ENCODE measurements at places on chromosomes 4 and X. TPM values are rescaled to one million over a fixed set of nuclear protein-coding genes. Genes with fewer than 3 reads are reported as not detected.

GRCh38 chr4:173475751-173476150, 54.3 kb downstream of the HAND2 start:
- H3K27me3 ChIP-seq, result no peaks in the 10 kb centered on the region
- H3K4me1 ChIP-seq, result no peaks in the 10 kb centered on the region
- H3K4me3 ChIP-seq, result no peak overlapping the region

GRCh38 chrX:17292111-17292527, 82.9 kb upstream of the NHS start:
- H3K27me3 ChIP-seq, result no peaks in the 10 kb centered on the region
- no peaks in the 10 kb centered on the region for H3K4me1 ChIP-seq
- no peak overlapping the region for H3K4me3 ChIP-seq
- no peak overlapping the region for H3K27ac ChIP-seq
- DNase-seq, result peak; percentile 11

DNA sequence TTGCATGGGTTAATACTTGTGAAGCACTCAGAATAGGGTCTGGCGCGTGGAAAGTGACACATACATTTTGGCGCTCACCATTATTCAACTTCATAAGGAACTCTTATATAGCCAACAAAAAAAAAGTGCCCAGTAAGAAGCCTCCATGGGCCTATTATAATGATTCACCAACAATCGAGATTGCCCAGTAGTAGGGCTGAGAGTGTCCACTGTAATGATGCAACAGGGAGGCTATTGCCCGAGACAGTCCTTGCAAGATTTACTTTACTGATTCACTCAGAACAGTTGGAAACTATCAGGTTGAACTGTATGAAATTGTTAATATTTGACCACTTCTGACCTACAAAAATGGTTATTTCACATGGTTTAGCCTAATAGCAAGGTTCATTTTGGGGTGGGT, 86.0 kb downstream of the PJA1 start:
- no peak overlapping the region for H3K27ac ChIP-seq
- no peak overlapping the region for H3K4me3 ChIP-seq
- no peaks in the 10 kb centered on the region for H3K36me3 ChIP-seq
- H3K27me3 ChIP-seq, result no peaks in the 10 kb centered on the region

GRCh38 chr4:186761393-186761792, 37.7 kb upstream of the FAT1 start:
- H3K27me3 ChIP-seq, result no peaks in the 10 kb centered on the region
- no peak overlapping the region for H3K27ac ChIP-seq

GRCh38 chr4:117093571-117093970, 8.2 kb upstream of the TRAM1L1 start:
- DNase-seq, result no peak
- H3K36me3 ChIP-seq, result no peaks in the 10 kb centered on the region
- H3K27ac ChIP-seq, result no peak overlapping the region
- H3K4me3 ChIP-seq, result no peak overlapping the region

GRCh38 chr4:7352486-7352885, 82.2 kb downstream of the PSAPL1 start:
- H3K27ac ChIP-seq, result no peak overlapping the region
- no peaks in the 10 kb centered on the region for H3K36me3 ChIP-seq
- DNase-seq, result no peak
- H3K4me1 ChIP-seq, result no peaks in the 10 kb centered on the region
- H3K4me3 ChIP-seq, result no peak overlapping the region

DNA sequence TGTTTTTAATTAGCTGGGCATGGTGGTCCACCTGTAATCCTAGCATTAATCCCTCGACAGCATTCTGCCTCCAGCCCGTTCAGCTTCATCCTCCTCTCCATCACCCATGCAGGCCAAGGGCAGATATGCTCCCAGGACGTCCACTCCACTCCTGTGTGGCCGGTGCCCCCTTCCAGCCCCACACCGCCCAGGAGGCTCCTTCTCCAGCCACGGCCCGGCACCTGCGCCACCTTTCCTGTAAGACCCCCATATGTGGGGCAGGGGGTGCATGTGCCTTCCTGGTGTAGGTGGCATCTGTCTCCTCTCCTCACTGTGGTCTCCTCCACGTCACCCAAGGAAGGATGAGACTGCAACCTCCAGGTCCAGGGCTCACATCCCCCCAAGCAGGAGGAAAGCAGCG, 57.0 kb upstream of the MXD4 start:
- no peak overlapping the region for H3K27ac ChIP-seq
- H3K4me1 ChIP-seq, result no peaks in the 10 kb centered on the region
- no peaks in the 10 kb centered on the region for H3K36me3 ChIP-seq
- no peaks in the 10 kb centered on the region for H3K27me3 ChIP-seq
- DNase-seq, result no peak

DNA sequence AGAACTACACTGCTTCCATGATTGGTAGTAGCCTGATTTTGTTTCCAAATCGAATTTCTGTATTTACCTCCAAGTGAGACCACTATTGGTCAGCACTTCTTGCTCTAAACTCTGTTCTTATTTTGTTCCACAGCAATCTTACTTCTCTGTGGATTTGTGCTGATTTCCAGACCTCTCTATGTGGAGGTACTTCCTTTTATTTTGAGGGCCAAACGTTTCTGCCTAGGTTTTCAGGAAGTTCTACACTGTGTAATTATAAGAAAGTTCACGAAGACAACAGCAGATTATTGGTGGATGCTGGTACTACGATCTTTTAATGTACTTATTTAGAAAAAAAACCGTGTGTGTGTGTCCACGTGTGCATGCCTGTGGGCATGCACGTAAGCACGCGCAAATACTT, 46.7 kb downstream of the DTHD1 start:
- H3K27ac ChIP-seq, result peak overlapping the region; percentile 34
- H3K36me3 ChIP-seq, result no peaks in the 10 kb centered on the region
- H3K27me3 ChIP-seq, result no peaks in the 10 kb centered on the region
- DNase-seq, result no peak
- H3K4me1 ChIP-seq, result no peaks in the 10 kb centered on the region
- no peak overlapping the region for H3K4me3 ChIP-seq

Gene NEIL3
- total RNA-seq, result 2.7 TPM

Gene PRSS12
- total RNA-seq, result 4.0 TPM

DNA sequence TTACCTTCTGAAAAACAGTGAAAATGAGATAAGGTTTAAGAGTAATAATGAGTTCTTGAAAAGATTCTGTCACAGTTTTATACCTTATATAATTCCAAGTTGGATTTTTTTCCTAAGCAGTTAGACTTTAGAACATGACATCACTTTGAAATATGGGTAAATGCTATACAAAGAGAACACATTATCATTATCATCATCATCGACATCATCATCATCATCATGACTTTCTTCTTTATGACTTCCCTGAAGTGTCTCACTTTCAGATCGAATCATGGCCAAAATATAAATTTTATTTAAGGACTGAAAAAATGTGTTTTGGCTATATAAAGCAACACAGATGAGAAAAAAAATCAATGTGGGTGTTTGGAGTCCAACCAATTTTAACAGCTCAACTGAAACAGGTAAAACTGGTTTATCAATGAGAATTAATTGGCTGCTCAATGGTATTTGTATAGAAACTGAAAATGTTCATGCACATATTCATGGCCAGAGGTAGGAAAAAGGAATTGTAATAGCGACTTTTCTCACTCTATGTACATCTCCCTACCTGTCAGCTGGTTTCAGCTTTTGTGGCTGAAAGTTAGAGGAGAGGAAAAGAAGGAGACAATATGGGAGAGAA, 243.1 kb upstream of the GPC4 start:
- no peak overlapping the region for H3K4me3 ChIP-seq
- no peak for DNase-seq
- H3K27ac ChIP-seq, result no peak overlapping the region
- no peaks in the 10 kb centered on the region for H3K36me3 ChIP-seq

DNA sequence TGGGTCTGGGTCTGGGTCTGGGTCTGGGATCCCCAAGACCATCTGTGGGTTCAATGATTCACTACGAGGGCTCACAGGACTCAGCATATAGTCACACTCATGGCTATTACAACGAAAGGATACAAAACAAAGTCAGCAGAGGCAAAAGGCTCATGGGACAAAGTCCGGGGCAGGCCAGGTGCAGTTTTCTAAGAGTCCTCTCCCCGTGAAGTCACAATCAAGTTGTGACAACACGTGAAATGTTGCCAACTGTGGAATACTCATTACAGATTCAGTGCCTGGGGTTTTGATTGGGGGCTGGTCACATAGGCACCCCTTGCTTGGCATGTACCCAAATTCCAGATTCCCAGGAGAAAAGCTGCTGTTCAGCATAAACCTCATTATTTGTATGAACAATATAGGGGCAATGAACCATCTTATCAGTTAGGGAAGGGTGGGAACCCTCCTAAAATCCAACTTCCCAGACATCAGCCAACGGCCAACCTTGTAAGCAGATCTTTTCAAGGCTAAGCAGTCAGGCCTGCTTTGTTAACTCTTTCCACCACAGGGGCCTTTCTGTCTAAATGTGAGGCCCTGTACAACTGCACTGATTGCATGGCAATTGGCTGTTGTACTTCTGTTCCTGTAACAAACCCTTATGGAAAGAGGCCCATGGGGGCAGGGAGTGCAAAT, 58.2 kb upstream of the DIPK2B start:
- no peak for DNase-seq
- H3K36me3 ChIP-seq, result no peaks in the 10 kb centered on the region
- no peak overlapping the region for H3K27ac ChIP-seq
- H3K4me3 ChIP-seq, result no peak overlapping the region
- no peaks in the 10 kb centered on the region for H3K4me1 ChIP-seq

- H3K4me3 ChIP-seq, result no peak overlapping the region
- H3K4me1 ChIP-seq, result no peaks in the 10 kb centered on the region
- no peaks in the 10 kb centered on the region for H3K27me3 ChIP-seq
- no peaks in the 10 kb centered on the region for H3K36me3 ChIP-seq
- no peak overlapping the region for H3K27ac ChIP-seq
These were observed 108.7 kb downstream of the DHRSX start for GRCh38 chrX:2391869-2392606.

Gene DLG3
- total RNA-seq, result 22.3 TPM

GRCh38 chr4:89469516-89469915, 161.9 kb upstream of the GPRIN3 start:
- H3K4me1 ChIP-seq, result no peaks in the 10 kb centered on the region
- no peak overlapping the region for H3K4me3 ChIP-seq
- peak overlapping the region; percentile 74 for H3K27ac ChIP-seq
- H3K36me3 ChIP-seq, result no peaks in the 10 kb centered on the region
- no peak for DNase-seq
- H3K27me3 ChIP-seq, result no peaks in the 10 kb centered on the region

Gene ANOS1
- 85.9 TPM for total RNA-seq

DNA sequence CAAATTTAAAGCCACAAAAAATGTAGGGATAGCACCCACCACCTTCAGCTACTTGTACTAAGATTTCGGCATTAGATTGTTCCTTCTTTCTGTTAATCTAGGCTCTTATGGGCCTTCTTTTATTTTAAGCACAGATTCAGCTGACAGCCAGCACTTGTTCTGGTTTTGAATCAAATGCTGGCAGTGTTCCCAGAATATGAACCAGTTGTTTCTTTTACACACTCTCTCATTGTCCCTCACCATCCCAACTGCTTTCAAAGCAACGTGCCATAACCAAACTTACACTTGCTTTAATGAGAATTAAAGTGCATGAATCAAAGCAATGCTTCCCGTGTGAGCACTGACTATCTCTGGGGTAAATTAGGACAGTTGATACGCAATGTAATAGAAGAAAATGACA, 744.5 kb upstream of the FAM241A start:
- H3K4me3 ChIP-seq, result no peak overlapping the region
- no peaks in the 10 kb centered on the region for H3K4me1 ChIP-seq
- no peak overlapping the region for H3K27ac ChIP-seq

Gene ARHGAP6
- total RNA-seq, result 7.0 TPM

DNA sequence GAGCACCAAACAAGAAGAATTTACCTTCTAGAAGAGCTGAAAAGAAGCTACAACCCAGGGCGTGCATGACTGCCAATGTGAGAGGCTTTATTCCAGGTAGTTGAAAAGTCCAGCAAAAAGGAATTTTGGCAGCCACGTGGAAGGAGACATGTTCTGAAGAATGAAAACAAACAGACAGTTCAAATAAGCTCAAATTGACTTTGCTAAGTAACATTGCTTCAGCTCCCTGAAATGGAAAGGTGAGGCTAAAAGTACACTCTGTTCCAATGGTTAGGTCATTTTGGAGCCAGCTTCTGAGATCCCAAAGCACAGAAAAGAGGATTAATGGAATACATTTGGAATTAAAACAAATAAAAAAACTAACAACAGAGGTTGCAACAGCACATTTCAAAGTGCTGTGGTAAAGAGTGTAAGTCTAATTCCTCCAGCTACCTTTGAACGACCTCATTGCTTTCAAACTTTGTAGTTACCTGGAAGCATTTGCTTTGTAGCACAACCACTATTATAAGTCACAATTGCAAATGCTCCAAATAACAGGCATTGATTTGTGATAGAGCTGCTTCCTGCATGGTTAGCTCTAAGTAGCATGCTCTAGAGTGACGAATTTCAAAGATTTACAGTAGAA, 405.3 kb upstream of the EDA2R start:
- H3K4me3 ChIP-seq, result no peak overlapping the region
- no peak overlapping the region for H3K27ac ChIP-seq
- H3K27me3 ChIP-seq, result no peaks in the 10 kb centered on the region
- no peak for DNase-seq

DNA sequence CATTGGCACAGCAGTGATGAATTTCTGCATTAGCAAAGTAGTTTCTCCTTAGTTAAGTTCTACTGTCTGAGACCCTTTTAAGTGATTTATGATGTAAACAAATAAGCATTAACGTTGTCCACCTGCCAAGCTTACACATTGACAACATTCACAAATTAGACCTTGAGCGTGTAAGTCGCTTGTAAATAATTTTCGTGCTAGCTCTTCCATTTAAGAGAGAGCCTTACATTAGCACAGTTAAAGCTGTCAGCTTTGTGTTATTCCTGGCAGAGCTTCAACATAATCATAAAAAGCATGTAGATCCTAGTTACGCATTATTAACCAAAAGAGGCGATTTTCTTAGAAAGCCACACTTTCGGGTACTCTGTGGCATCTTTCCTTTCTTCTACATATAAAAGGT, 127.7 kb downstream of the DCTD start:
- no peaks in the 10 kb centered on the region for H3K27me3 ChIP-seq
- H3K27ac ChIP-seq, result no peak overlapping the region
- no peak overlapping the region for H3K4me3 ChIP-seq
- no peak for DNase-seq
- no peaks in the 10 kb centered on the region for H3K4me1 ChIP-seq

DNA sequence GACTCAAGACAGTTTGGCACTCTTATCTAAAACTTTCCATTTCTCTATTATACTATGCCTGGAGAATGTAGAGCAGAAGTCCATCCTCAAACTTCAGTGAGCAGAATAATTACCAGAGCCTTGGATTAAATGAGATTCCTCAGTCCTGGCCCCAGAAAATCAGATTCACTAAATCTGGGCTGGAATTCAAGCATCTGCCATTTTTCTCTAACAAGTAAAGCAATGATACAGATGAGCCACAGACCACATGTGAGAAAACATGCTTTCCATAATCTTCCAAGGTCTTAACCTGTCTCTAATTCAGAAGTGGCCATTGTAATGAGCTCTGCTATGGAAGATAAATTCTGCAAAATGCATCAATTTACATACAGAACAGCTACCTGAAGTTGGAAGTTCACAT, 25.4 kb downstream of the SOWAHB start:
- H3K27ac ChIP-seq, result no peak overlapping the region
- no peak overlapping the region for H3K4me3 ChIP-seq
- no peaks in the 10 kb centered on the region for H3K36me3 ChIP-seq
- no peaks in the 10 kb centered on the region for H3K27me3 ChIP-seq

- H3K27ac ChIP-seq, result no peak overlapping the region
- DNase-seq, result no peak
- H3K36me3 ChIP-seq, result no peaks in the 10 kb centered on the region
- H3K4me1 ChIP-seq, result peaks cover 16% of the 10 kb centered on the region
- H3K4me3 ChIP-seq, result no peak overlapping the region
These were observed 2.0 kb downstream of the HSPA4L start for GRCh38 chr4:127783955-127784770.

- H3K36me3 ChIP-seq, result peaks cover 11% of the 10 kb centered on the region
- H3K4me1 ChIP-seq, result no peaks in the 10 kb centered on the region
- H3K27ac ChIP-seq, result no peak overlapping the region
- H3K27me3 ChIP-seq, result no peaks in the 10 kb centered on the region
- DNase-seq, result no peak
- no peak overlapping the region for H3K4me3 ChIP-seq
These were observed 100.5 kb downstream of the TMEM131L start for GRCh38 chr4:153566631-153567150.

Gene ETDB
- not detected for total RNA-seq
